ENCODE measurements at places on chromosomes 7 and 10. TPM values are rescaled to one million over a fixed set of nuclear protein-coding genes. Genes with fewer than 3 reads are reported as not detected.

Gene CDC14C
- not detected for total RNA-seq

Gene MUC12
- not detected for total RNA-seq

Gene TMEM196
- not detected for total RNA-seq

Gene CRHR2
- total RNA-seq, result not detected

Gene APBB1IP
- not detected for total RNA-seq

Gene KCNIP2
- 0.30 TPM for total RNA-seq

All from epithelial cell of umbilical artery (primary cell).